Cerebellar nuclear complex (tissue), 1 donor: ENCODE measurements at places on chromosomes 16 and 17.

GRCh38 chr17:49596613-49597244 is 21.1 kb downstream of the NXPH3 start:
- DNase-seq = no peak

GRCh38 chr17:78197147-78197832 is 10.1 kb downstream of the AFMID start:
- peak; percentile 61 for DNase-seq

- DNase-seq = no peak
Observed at GRCh38 chr16:56505181-56505580, 14.6 kb downstream of the BBS2 start.

- DNase-seq = no peak
Observed at GRCh38 chr17:44137891-44138709, 3.6 kb upstream of the HROB start.

GRCh38 chr17:75633486-75634375 is 497 bp downstream of the SMIM5 start:
- no peak for DNase-seq

GRCh38 chr17:61591018-61591417 is at the start of gene NACA2:
Gene NACA2, minus strand, starts transcription at chr17:61591219. Its CDS starts 39 bp downstream, at chr17:61591180.
- no peak for DNase-seq
